ENCODE measurements at places on chromosomes 3 and 15. TPM values are rescaled to one million over a fixed set of nuclear protein-coding genes. Genes with fewer than 3 reads are reported as not detected.

The DUOXA1 gene
- not detected for total RNA-seq

The AQP9 gene
- 0.59 TPM for total RNA-seq

The C2CD4A gene
- not detected for total RNA-seq

The PAK6 gene
- not detected for total RNA-seq

The SPATA12 gene
- not detected for total RNA-seq

The ARID3B gene
- 3.8 TPM for total RNA-seq

The ALPK3 gene
- total RNA-seq: 1.0 TPM

The FRMD4B gene
- total RNA-seq: 9.4 TPM

The SPINT1 gene
- not detected for total RNA-seq

The CCDC71 gene
- 28.8 TPM for total RNA-seq

The SERINC4 gene
- not detected for total RNA-seq

The DISP2 gene
- not detected for total RNA-seq

The HDGFL3 gene
- total RNA-seq: 58.5 TPM

The TRH gene
- not detected for total RNA-seq

The RNF7 gene
- 71.5 TPM for total RNA-seq

The TMEM212 gene
- not detected for total RNA-seq

The ATOSA gene
- 114 TPM for total RNA-seq

The ALDH1L1 gene
- 2.1 TPM for total RNA-seq

The KBTBD12 gene
- 2.1 TPM for total RNA-seq
